ENCODE measurements at places on chromosomes 11 and 22. TPM values are rescaled to one million over a fixed set of nuclear protein-coding genes. Genes with fewer than 3 reads are reported as not detected.

DNA sequence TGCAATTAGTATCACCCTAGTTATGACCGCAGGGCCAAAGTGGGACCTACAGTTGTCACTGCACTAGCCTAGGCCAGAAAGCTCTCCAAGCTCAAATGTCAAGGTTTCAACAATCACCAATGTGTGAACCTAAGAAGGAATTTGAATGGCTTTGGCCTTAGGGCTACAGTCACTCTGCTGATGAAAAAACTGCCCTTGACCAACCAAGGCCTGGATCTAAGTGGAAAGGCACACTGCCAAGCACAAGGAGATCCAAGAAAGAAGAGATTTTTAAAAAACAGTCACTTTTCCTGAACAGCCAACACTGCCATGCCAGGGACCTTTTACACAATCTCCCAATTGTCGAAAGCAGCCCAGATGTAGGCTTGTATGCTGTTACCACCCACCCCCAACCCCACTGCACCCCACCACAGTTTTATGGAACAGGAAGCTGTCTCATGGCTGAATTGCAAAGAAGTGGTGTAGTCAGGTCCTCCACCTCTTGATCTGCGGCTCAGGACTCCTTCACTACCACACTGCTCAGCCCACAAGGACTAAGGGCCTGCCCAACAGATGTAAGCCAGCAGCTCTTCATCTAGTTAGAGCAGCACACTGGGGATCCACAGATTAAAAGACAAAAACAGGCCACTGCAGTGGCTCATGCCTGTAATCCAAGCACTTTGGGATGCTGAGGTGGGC is 32.9 kb downstream of the SMCO4 start:
- H3K4me3 ChIP-seq: no peak overlapping the region
- no peaks in the 10 kb centered on the region for H3K4me1 ChIP-seq
- H3K36me3 ChIP-seq: no peaks in the 10 kb centered on the region
- H3K27ac ChIP-seq: no peak overlapping the region
- no peak for DNase-seq
- no peaks in the 10 kb centered on the region for H3K27me3 ChIP-seq

DNA sequence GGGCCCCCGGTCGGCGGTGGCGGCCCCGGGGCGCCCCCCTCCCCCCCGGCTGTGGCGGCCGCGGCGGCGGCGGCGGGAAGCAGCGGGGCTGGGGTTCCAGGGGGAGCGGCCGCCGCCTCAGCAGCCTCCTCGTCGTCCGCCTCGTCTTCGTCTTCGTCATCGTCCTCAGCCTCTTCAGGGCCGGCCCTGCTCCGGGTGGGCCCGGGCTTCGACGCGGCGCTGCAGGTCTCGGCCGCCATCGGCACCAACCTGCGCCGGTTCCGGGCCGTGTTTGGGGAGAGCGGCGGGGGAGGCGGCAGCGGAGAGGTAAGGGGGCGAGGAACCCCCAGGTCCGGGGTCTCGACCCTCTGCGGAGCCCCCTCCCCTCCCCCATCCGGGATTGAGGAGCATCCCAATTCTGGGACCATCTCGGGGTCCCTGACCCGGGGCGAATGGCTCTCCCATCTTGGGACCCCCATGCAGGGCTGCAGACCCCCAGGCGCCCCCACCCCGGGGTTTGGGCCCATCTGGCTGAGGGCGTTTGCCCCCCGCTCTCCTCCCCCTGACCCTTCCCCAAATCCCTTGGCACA is 431 bp downstream of the KMT2A start:
- no peaks in the 10 kb centered on the region for H3K27me3 ChIP-seq
- peaks cover 31% of the 10 kb centered on the region for H3K4me1 ChIP-seq
- H3K36me3 ChIP-seq: no peaks in the 10 kb centered on the region
- H3K27ac ChIP-seq: peak overlapping the region; percentile 89
- peak overlapping the region; percentile 99 for H3K4me3 ChIP-seq
- DNase-seq: no peak

- no peaks in the 10 kb centered on the region for H3K36me3 ChIP-seq
- DNase-seq: no peak
- no peaks in the 10 kb centered on the region for H3K27me3 ChIP-seq
- no peak overlapping the region for H3K27ac ChIP-seq
- no peaks in the 10 kb centered on the region for H3K4me1 ChIP-seq
- no peak overlapping the region for H3K4me3 ChIP-seq
Observed at GRCh38 chr11:86418106-86418505, 43.4 kb downstream of the CCDC81 start.

- no peak for DNase-seq
- no peaks in the 10 kb centered on the region for H3K27me3 ChIP-seq
- H3K36me3 ChIP-seq: peaks cover 48% of the 10 kb centered on the region
- no peak overlapping the region for H3K4me3 ChIP-seq
- no peak overlapping the region for H3K27ac ChIP-seq
Observed at GRCh38 chr11:7657306-7658025, 15.8 kb downstream of the CYB5R2 start.

Gene PHOX2A
- total RNA-seq: not detected

Gene MUC15
- 0.54 TPM for total RNA-seq

- H3K4me3 ChIP-seq: no peak overlapping the region
- no peak overlapping the region for H3K27ac ChIP-seq
- H3K4me1 ChIP-seq: no peaks in the 10 kb centered on the region
- H3K27me3 ChIP-seq: no peaks in the 10 kb centered on the region
- no peaks in the 10 kb centered on the region for H3K36me3 ChIP-seq
- no peak for DNase-seq
Observed at GRCh38 chr11:1924646-1925372, 5.3 kb downstream of the TNNT3 start.

DNA sequence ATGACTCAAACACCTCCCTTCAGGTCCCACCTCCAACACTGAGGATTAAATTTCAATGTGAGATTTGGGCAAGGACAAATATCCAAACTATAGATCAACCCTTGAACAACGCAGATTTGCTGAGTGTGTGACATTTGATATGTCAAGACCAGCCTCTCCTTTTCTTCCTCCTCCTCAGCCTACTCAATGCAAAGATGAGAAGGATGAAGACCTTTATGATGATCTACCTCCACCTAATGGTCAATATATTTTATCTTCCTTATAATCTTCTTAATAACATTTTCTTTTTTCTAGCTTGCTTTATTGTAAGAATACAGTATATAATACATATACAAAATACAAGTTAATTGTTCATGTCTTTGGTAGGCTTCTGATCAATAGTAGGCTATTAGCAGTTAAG is 67.5 kb upstream of the MPPED2 start:
- no peaks in the 10 kb centered on the region for H3K36me3 ChIP-seq
- H3K27me3 ChIP-seq: no peaks in the 10 kb centered on the region
- H3K4me1 ChIP-seq: no peaks in the 10 kb centered on the region
- H3K27ac ChIP-seq: no peak overlapping the region
- H3K4me3 ChIP-seq: no peak overlapping the region

Gene TMPRSS4
- not detected for total RNA-seq

DNA sequence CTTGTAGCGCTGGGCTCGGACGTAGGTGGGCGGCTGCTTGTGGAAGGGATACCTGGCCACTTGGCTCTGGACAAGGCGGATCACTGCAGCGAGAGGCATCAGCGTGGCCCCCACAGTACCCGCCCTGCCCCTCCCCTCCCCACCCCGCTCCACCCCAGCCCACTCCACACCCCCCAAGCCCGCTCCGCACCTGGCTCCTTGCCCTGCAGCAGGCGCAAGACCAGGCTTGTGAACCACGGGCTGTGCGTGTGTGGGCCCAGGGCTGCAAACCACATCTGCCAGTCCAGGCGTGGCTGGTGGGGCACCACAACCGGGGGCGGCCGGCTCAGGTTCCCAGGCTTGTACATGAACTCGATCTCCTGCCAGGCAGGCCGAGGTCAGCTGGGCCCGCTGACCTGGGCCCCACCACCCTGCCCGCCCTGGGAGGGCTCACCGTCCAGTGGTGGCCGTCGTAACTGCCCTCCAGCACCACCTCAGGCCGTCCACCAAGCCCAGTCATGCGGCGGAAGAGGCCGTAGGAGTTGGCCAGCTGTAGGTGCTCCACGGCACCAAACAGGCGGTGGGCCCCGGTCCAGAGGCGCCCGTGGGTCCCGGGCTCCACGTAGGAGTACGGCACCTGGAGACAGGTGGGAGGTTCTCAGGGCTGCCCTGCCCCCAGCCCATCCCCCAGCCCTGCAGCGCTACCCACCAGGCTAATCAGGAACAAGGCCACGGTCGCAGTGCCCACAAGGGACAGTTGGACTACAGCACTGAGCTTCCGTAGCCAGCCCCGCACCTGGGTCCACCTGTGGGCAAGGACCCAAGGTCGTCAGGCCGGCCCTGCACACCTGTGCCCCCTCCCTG is 2.9 kb downstream of the LMF2 start:
- H3K4me3 ChIP-seq: no peak overlapping the region
- no peak overlapping the region for H3K27ac ChIP-seq
- H3K27me3 ChIP-seq: no peaks in the 10 kb centered on the region
- DNase-seq: no peak
- H3K36me3 ChIP-seq: peaks cover 24% of the 10 kb centered on the region

DNA sequence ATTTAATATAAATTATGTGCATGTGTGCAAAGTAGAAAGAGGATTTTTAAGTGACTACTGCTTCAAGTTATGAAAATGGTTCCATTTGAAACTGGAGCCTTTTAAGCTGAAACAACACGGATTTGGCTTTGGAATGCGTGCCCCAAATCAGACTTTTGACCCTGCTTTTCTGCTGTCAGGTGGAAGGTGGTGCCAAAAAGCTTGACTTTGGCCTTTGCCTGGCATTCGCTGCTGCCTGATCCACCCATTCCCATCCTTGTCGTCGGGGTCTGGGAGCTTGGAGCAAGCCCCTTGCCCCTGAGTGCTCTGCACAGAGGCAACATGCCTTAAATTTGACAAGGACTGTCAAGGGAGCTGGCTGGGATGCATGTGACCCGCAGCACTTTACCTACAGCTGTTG is 335.3 kb upstream of the SYN3 start:
- H3K27ac ChIP-seq: no peak overlapping the region
- H3K4me3 ChIP-seq: no peak overlapping the region
- H3K27me3 ChIP-seq: no peaks in the 10 kb centered on the region

- DNase-seq: no peak
- H3K4me3 ChIP-seq: no peak overlapping the region
- H3K27me3 ChIP-seq: no peaks in the 10 kb centered on the region
- peaks cover 3% of the 10 kb centered on the region for H3K36me3 ChIP-seq
- peaks cover 28% of the 10 kb centered on the region for H3K4me1 ChIP-seq
Observed at GRCh38 chr11:19959648-19960059, 200.6 kb downstream of the DBX1 start.

Gene DMC1
- 3.1 TPM for total RNA-seq

- peaks cover 4% of the 10 kb centered on the region for H3K4me1 ChIP-seq
- H3K27me3 ChIP-seq: no peaks in the 10 kb centered on the region
- DNase-seq: no peak
- no peak overlapping the region for H3K27ac ChIP-seq
- no peak overlapping the region for H3K4me3 ChIP-seq
Observed at GRCh38 chr11:48093795-48094642, 113.7 kb downstream of the PTPRJ start.

DNA sequence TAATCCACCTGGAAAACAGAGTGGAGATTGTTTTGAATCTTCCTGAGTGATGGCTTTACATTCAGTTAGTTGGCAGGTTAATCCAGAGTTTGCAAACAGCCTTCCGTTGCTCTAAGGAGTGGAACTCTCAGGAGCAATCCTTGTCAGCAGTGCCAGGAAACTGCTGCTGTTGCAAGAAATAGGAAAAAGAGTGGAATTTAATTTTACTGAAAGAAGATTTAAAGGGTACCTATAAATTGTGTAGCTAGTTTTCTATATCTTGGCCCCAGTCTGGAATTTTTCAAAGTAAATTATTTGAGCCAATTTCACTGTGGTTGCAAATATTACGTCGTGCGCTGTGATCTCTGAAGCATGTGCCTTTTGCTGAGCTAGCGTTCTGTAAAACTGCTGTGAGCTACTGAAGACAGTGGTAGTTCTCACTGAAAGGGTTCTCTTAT is 55.5 kb upstream of the SLC5A12 start:
- no peaks in the 10 kb centered on the region for H3K27me3 ChIP-seq
- no peak overlapping the region for H3K27ac ChIP-seq
- H3K4me1 ChIP-seq: peaks cover 12% of the 10 kb centered on the region
- no peak for DNase-seq
- H3K4me3 ChIP-seq: no peak overlapping the region
